Renal cortical epithelial cell (primary cell): ENCODE measurements at places on chromosomes 4 and X.

GRCh38 chr4:179804440-179804839 is 2362.2 kb upstream of the AGA start:
- peak; percentile 2 for DNase-seq

DNA sequence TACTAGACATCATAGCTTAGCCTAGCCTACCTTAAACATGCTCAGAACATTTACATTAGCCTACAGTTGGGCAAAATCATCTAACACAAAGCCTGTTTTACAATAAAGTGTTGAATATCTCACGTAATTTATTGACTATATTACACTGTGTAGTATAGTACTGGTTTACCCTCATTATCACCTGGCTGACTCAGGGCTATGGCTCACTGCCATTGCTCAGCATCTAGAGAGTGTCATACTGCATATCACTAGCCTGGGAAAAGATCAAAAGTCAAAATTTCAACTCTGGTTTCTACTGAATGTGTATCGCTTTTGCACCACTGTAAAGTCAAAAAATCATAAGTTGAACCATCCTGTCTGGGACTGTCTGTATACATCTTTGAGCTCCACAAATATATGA is 78.6 kb downstream of the CEP44 start:
- no peak for DNase-seq

DNA sequence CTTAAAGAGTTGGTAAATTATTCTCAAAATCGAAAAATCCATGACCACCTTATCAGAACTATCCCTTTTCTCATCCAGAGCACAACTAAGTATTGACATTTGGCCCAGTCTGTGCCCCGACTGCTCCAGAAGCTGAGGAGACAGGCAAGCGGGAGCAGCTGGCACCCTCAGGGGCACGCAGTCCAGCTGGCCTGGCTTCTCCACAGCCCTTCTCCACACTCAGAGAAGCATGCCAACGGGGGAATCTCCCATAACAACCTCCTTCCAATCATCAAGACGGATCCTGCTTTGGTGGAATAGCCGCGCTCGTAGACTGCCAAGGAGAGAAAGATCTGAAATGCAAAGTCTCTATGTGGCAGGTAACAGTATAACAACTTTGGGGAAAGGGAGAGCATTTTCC is 85.4 kb downstream of the AFAP1 start:
- no peak for DNase-seq

DNA sequence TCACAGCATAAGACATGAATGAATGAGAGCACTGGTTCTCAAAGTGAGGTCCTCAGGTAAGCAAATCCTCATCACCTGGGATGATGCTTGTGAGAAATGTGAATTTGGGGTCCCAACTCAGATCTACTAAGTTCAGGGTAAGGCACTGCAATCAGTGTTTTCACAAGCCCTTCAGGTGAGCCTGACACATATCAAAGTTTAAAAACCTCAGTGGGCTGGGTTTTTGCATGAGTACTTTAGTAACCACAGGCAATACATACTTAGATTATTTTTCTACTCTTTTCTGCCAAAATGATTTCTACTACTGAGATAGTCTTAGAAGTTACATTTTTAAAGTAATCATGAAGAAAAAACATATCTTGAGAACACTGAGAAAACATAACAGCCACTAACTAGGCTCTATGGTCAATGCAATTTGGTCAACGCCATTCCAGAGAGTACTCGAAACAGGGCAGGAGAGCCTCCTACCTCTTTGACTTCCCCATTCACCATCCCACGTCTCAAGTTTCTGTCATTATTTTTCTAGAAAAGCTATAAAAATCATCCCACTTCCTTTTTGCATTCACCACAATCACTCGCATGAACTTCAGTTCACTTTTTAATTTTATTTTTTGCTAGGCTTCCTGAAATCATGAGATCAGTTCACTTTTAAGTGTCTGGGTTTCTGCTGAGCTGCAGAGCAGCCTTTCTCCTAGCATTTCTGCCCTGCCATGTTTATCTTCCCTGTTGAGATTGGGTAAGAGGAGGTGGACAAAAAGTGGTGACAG is 73.8 kb downstream of the MFAP3L start:
- no peak for DNase-seq

GRCh38 chr4:153733751-153734448 is 25.9 kb downstream of the RNF175 start:
- DNase-seq = no peak

DNA sequence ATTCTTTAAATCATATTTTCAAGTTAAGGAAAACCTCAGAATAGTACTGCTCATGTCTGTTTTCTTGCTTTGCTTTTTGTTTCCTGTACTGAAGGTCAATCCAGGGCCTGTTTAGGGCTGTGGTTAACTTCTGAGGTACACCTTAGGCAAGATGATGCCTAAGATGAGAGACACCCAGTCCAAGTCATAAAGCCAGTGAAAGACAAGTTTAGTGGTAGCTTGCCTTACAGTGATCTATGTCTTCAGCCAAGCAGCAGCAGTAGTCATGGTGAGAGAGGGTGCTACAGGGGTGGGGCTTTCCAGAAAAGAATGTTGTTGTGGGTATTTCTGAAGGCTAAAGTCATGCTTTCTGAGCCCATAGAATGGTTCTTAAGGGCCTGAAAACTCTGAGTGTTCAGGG is 173.7 kb downstream of the VSIG4 start:
- DNase-seq = peak; percentile 0

GRCh38 chr4:150212485-150212884 is 134.2 kb downstream of the DCLK2 start:
- no peak for DNase-seq

GRCh38 chrX:13373027-13373426 is 53.2 kb upstream of the ATXN3L start:
- no peak for DNase-seq

DNA sequence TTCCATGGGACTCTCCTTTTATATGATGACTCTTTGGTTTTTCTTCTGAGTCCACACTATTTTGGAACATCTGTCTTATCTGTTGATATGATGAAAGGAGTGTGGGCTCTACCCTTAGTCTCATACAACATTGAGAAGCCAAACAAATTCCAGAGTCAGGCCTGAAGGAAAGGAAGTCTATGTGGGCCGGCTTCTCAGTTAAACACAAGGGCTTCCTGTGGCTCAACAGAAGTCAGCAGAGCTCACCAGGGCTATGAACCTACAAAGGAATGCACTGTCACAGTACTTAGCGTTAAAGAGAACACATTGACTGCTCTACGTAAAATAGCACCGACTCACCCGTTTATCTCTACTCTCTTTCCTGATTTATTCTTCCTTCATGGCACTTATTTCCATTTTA is 641.0 kb upstream of the FRG1 start:
- DNase-seq = no peak

- DNase-seq = peak; percentile 71
Measured at GRCh38 chrX:140180585-140180984, 215.3 kb upstream of the CXorf66 start.

- DNase-seq = no peak
Measured at GRCh38 chrX:7055386-7056137, 92.0 kb upstream of the STS start.

DNA sequence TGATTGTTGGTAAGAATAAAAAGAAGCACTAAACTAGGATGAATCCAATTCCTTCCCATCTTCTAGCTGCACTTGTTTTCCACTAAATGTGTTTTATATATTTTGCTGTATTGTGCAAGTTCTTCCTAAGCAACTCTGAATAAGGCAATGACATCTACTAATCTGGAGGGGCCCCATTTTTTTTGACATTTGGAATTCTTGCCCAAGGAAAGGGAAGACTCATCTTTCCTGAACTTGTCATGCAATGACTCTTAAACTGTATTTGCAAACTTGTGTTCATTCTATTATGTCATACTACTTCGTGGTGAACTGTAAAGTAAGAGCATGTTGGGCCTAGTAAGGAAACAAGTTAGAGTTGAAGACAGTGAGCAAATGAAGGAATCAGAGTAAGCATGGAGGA is 45.9 kb downstream of the FREM3 start:
- no peak for DNase-seq

DNA sequence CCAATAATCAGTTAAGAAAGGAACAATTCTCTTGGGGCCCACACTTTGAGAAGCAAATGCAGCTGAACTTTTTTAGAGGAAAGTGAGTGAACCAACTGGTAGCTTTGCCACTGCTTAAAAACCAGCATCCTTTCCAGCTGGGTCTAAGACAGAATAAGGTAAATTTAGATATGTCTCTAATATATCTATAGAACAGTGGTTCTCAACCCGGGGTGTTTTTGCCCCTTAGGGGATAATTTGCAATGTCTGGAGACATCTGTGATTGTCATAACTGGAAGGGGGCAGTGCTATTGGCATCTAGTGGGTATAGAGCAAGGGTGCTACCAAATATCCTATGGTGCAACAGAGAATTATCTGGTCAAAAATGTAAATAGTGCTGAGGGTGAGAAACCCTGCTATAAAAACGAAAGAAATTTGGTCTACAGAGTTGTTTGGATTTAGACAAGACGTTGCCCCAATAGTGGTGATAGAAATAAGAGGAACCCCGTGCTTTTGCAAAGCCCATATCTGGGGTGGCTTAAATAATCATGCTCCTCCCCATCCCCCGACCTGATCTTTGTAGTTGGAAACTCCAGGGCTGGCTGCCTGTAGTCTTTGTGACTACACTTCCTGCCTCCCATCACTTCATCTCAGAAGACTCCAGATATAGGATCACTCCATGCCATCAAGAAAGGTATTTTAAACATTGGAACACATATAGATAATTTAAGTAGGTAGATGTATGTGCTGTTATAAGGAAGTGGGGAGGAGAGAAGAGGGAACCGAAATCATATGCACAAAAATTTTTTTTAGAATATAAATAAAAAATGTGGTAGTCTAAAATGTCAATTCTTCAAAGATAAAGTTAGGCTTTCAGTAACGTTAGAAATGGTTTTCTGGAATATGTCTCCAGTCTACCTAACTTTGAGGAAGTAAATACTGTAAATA is at the start of gene TLR7:
Gene TLR7 (plus strand): TSS at position 622 of the 927 bp plus-strand sequence. CDS start 507 bp downstream, outside the sequence.
- DNase-seq = no peak

DNA sequence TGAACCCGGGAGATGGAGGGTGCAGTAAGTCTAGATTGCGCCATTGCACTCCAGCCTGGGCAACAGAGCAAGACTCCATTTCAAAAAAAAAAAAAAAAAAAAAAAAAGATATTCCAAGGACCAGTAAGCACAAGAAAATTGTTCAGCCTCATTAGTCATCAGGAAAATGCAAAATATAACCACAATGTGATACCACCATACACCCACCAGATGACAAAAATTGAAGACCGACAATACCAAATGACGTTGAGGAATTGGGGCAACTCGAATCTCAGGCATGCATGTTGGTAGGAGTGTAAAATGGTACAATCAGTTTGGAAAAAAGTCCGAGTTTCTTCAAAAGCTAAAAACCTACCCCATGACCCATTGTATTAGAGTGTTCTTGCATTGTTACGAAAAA is 130.2 kb upstream of the FAM9B start:
- no peak for DNase-seq

GRCh38 chrX:68883800-68884199 is 55.0 kb downstream of the EFNB1 start:
- no peak for DNase-seq

- peak; percentile 69 for DNase-seq
Measured at GRCh38 chrX:41921492-41922430, 1.6 kb downstream of the CASK start.

GRCh38 chr4:28883211-28883610 is 1837.0 kb upstream of the PCDH7 start:
- DNase-seq = no peak

DNA sequence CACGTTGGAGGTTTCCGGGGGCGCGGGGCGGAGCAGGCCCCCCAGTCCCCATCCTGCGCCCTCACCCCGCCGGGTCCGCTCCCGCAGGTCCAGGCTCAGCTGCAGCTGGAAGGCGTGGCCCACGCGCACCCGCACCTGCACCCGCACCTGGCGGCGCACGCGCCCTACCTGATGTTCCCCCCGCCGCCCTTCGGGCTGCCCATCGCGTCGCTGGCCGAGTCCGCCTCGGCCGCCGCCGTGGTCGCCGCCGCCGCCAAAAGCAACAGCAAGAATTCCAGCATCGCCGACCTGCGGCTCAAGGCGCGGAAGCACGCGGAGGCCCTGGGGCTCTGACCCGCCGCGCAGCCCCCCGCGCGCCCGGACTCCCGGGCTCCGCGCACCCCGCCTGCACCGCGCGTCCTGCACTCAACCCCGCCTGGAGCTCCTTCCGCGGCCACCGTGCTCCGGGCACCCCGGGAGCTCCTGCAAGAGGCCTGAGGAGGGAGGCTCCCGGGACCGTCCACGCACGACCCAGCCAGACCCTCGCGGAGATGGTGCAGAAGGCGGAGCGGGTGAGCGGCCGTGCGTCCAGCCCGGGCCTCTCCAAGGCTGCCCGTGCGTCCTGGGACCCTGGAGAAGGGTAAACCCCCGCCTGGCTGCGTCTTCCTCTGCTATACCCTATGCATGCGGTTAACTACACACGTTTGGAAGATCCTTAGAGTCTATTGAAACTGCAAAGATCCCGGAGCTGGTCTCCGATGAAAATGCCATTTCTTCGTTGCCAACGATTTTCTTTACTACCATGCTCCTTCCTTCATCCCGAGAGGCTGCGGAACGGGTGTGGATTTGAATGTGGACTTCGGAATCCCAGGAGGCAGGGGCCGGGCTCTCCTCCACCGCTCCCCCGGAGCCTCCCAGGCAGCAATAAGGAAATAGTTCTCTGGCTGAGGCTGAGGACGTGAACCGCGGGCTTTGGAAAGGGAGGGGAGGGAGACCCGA is 14.0 kb downstream of the SHOX start:
- DNase-seq = no peak

- no peak for DNase-seq
Measured at GRCh38 chr4:155668707-155669220, 2.1 kb downstream of the GUCY1A1 start.

DNA sequence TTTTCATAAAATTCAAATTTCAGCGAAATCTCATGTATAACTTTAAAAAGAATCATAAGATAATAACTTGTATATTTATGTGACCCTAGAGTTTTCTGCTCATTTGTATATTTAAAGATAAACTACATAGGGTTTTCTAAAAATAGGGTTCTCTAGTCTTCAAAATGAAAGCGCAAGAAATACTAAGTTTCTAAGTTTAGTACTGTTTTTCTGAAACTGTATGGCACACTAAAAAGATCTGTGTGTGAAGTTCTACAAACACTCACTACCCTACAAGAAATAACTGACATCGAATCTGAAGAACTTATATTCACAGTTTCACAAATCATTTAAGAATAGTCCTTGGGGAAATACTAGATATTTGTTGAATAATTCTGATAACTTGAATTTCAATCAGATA is 38.7 kb upstream of the NDST4 start:
- DNase-seq = no peak

- DNase-seq = no peak
Measured at GRCh38 chr4:17962171-17962570, 59.4 kb downstream of the LCORL start.

DNA sequence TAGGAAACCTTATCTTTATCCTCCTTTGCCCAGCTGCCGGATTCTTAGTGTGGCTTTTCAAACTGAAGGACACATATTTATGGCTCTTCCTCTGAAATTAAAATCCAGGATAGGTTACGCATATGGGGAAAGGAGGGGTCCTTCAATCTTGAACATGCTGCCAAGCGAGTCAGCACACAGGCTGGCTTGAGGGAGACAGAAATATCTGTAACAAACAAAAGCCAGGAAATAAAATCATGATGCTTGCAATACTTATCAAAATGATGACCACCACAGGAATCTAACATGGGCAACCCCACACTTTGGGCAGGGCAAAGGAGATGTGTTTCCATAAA is 196.4 kb upstream of the LDB2 start:
- DNase-seq = no peak

- peak; percentile 2 for DNase-seq
Measured at GRCh38 chr4:153808175-153808574, 19.3 kb upstream of the SFRP2 start.
